NCI-H1436 treated with DMSO at 0.1 percent for 48 hours (cell line): ENCODE measurements at places on chromosomes 1 and 21.

DNA sequence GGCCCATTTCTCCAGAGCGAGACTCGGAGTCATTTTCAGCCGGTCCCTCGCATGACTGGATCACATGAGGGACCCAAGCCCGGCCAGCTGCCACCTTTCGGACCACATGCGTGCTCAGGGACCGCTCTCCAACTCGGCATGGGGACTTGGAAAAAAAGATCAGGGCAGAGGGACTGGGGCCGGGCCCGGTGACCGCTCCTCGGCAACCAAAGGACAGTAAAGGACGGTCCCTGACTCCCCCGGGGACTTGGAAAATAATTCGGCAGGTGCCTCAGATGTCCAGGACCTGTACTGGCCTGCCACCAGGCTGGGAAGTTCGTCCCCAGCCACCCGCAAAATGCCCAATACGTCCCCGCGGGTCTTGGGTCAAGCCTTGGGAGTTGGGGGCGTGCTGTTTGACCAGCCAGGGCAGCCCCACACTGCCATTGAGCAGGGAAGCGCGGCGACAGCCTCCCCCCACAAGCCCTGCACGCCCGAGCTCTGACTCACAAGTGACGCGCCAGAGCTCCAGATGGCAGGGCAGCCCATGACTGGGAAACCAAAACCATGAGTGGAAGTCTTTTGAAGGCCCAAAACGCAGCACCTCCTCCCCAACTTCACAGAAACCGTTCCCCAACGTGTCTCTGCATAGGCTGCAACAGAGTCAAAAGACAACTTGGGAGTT, 134.5 kb downstream of the LIPI start:
- DNase-seq, result no peak

DNA sequence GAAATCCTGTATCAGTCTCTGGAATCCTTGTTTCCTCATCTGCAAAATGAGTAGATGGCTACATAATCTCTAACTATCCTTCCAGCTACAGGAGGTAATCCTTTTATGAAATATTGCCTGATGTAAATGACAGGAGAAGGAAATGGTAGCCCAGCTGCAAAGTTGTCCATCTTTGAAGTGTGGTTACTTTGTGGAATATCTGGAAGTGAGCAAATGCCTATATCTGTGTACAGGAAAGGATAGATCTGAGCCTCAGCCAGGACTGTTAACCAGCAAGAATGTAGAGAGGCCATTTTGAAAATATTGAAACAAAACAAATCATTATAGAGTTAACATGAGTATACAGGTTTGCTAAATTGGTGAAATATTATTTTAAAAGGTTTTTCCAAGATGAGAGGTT, 74.8 kb upstream of the BMP8A start:
- no peak for DNase-seq

- no peak for DNase-seq
Measured at GRCh38 chr1:201357211-201357610, 20.3 kb downstream of the TNNT2 start.

DNA sequence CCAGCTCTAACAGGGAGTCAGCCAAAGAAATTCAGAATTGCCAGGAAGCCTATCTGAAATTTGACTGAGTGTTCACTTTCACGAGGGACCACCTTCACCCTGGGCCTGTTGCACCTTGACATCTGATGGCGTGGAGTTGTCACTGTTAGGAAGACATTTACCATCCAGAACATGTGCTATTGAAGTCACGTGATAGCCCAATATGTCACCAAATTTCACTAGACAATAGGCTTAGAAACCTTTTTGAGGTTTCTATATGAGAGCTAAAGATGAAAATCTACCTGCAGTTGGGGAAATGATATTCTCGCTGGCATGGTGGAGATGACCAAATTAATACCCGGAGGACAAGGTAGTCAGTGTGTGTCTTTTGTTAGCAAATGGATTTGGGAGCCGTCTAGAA, 102.7 kb downstream of the HUNK start:
- no peak for DNase-seq

DNA sequence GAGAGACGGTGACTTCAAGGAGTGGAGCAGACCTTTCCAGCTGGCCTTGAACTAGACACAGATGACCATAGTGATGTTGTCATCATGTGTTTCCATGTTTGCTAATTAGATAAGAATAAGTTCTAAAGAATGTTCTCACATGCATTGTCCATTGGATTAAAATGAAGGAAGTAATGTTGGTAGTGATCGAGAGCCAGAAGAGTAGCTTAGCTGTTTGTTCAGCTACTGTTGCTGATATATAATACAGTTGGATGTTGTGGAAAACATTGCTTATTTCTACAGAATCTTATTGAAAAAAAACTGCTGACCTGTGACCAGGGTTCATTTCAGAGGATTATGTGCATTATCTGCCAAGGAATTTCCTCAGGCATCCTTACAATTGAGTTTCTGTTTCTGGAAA, 249.1 kb upstream of the POGK start:
- DNase-seq, result no peak

DNA sequence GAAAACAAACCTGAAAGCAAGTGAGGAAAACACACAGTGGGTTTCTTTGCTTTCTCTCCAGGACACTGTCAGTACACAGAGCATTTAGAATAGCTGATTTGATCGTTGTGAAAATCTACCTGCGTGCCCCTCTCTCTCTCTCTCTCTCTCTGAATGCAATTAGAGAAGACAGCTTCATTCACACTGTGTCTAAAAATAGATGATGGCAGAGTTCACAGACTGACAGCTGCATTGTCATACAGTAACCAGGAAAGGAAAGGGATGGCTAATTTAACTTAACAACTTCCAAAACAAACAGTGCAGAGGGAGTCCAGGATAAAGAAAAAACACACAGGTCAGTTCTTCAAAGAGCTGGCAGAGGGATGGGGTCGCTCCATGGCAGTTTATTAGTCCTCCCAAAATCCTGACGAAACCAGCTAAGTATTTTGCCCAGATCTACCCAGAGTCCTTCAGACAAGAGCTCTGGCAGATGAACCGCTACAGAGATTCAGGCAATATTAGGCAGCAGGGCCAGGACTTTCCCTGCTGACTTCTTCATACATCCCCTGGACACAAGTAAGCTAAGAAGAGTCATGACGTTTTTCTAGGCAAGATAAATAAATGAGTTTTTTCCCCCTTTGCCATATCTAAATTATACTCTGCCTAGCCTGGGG, 58.9 kb downstream of the WLS start:
- no peak for DNase-seq

DNA sequence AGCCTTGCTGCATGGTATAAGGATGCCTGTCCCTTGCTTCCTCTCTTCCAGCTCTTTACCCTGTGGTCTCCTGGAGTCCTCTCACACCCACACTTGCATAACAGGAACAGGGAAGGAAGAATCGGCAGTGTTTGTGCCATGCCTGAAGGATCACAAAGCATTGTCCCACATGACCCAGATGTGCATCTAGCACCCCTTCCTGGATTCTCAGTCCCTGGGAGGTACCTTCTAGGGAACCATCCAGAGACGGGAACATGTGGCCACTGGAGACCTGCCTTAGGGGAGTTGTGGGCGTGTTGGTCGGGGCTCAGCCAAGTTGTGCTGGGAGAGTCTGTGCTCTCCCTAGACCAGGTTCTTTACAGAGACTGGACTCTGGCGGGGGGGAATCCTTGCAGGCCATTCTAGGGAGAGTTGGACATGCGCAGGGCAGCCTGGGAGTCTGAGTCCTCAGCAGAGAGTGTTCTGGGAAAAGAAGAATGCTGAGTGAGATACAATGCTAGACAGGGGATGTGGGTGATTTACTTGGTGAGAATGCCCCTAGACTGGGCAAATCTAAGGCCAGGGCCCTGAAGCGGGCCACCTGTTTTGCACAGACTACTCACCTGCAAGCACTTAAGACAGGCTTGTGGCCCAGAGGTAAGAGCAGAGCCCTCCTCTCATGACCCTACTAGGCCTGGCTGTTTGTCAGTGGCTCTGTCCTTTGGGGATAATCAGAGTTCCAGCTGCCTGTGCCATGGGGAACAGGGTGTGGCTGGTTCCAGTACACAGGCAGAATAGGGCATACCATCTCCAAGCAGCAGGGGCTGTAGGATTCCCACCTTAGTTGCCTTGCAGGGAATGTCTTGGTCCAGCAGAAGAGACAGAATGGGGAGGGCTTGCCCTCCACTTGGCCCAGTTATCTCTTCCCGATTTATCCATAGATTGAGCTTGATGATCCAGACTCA, 89.8 kb downstream of the MAN1C1 start:
- DNase-seq, result no peak

GRCh38 chr1:186628910-186629309, 51.3 kb downstream of the PTGS2 start:
- no peak for DNase-seq

GRCh38 chr1:111294390-111294789, 3.7 kb downstream of the CHIA start:
- no peak for DNase-seq

DNA sequence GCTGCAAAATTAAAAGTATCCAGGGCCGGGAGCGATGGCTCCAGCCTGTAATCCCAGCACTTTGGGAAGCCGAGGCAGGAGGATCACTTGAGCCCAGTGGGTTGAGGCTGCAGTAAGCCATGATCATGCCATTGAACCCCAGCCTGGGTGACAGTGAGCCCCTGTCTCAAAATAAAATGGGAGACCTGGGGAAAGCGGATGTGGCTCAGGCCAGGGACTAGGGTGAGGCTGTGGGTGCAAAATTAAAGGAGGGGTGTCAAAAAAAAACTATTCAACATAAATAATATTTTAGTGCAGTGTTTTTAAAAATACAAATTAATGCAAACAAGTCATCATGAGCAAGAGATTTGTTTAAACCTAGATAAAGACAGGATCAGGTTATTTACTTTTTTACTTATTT, 100.1 kb upstream of the SLC45A1 start:
- no peak for DNase-seq

- no peak for DNase-seq
Measured at GRCh38 chr1:21241771-21242581, 48.3 kb downstream of the ECE1 start.

DNA sequence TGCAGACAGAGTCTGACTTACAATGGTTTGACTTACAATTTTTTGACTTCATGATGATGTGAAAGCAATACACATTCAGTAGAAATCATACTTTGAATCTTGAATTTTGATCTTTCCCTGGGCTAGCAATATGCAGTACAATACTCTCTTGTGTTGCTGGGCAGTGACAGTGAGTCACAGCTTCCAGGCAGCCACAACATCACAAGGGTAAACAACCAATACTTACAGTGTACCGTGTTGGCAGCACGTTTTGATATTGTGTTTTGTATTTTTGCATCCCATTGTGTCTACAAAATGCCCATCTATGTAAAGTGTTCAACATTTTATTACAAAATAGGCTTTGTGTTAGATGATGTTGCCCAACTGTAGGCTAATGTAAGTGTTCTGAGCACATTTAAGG, 150.9 kb downstream of the NTMT2 start:
- DNase-seq, result no peak

DNA sequence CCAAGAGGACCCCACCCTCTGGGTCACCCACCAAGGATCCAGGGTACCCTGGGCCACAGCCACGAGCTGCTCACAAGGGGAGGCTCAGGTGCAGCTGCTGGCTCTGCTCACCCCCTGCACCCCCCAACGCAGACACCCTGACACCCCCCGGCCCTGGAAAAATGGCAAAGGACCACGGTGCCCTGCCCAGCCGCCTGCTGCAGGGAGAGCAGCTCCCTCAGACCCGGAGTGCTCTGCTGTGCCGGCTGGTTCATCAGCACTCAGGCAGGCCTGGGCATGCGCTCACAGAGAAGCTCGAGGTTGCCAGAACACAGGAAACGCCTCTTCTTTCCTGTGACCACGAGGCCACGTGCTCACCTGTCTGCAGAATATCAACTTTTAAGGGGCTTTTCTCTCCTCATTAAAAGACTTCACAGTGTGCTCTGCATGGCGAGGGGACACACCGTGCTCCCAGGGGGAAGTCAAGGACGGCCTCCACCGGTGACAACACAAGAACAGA, 4.3 kb upstream of the C1QTNF12 start:
- DNase-seq, result no peak

DNA sequence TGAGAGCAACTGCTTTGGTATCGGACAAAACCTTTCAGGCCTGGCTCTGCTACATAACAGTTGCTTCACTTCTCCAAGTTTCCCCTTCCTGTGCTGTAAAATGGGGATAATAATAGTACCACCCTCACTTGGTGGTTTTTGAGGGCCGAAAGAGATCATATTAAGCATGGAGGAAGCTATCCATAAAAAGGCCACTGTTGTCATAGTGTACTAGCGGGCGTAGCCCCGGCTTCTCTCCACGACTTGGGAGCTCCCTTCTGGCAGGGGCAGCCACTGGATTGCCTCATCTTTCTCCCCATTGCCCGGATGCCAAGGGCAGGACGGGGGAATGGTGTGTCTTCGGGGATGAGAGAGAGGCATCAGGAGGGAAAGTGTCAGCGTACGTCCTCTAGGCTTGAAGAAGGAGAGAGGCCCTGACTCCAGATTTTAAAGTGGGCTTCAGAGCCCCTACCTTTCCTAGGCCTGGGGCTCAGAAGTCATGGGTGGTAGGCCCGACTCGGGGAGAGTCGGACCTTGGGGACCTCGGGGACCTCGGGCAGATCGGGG, 548 bp upstream of the MFSD2A start:
- no peak for DNase-seq

DNA sequence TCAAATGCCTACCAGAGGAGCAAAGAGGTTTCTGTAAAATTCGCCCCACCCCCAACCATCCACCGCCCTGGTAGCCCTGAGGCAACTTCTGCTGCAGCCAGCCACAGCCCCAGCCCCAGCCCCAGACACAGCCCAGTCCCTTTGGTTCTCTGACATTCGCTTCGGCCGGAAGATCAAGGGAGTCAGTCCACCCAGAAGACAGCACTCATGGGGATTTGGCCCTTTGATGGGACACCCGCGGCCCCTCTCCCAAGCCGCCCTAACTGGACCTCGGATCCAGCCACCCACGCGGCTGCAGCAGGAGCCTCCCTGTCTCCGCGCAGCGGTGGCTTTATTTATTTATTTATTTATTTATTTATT, 3881.0 kb downstream of the SRGAP2C start:
- no peak for DNase-seq
